PC-9 (cell line): ENCODE measurements at places on chromosomes 16 and 17.

GRCh38 chr17:34675605-34676004, 96.2 kb downstream of the TMEM132E start:
- no peak for DNase-seq
- no peak overlapping the region for H3K27ac ChIP-seq
- H3K4me1 ChIP-seq = no peaks in the 10 kb centered on the region
- no peak overlapping the region for H3K4me3 ChIP-seq
- no peaks in the 10 kb centered on the region for H3K36me3 ChIP-seq

DNA sequence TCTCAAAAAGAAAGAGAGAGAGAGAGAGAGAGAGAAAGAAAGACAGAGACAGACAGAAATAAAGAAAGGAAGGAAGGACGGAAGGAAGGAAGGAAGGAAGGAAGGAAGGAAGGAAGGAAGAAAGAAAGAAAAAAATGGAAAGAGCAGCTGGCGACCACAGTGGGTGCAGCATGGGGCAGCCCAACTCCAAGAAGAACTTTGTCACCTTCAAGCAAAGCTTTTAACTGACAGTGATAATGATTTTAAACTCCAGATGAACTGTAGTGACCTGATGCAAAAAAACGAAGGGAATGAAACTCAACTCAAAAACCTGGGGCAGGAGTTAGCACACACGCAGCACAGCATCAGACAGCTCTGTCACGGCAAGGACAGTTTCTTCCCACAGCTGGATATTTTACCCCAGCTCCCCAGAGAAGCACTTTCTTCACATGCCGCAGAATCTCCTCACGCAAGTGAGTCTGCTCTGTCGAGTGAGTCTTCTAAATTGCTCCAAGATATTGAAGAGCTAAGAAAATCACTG, 5.0 kb upstream of the ARHGAP17 start:
- no peak overlapping the region for H3K27ac ChIP-seq
- H3K36me3 ChIP-seq = no peaks in the 10 kb centered on the region
- H3K27me3 ChIP-seq = no peaks in the 10 kb centered on the region
- no peak for DNase-seq

DNA sequence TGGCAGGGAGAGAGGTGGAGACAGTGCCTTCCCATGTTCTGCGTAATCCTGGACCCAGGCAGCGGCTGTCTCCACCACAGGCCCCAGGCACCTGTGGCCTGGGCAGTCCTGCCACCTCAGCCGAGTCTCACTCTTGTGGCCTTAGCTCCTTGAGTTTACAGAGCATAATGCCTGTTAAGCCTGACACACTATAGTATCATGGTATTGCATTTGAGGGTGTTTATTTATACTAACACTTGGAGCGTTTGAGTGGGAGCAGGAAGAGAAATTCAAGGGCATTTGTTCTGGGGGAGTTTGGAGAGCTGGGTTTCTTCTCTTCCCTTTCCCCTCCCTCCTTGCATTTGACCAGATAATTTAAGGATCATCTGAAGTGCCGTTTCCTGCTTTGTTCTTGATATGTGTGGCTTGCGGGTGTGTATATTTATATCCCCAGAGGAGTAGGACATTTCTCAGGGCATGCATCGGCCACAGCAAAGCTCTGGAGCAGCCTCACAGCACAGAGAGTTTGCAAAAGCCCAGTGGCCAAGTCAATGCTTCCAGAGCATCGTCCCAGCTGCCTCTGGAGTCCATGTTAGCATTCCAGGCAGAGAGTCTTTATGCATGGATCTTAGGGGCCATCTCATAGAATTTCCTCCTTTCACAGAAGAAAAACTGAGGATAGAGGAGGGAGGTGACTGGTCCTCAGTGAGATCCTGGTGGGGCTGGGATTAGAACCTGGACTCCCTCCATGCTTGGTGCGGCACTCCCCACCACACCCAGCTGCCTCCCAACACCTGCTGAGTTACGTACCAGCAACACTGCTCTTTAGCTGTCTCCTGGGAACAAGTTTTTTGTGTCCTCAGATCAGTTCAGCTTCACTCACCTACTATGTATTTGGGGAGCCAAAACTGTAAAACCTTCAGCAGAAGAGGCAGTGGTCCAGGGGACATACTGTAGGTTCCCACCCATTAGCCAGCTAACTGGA, 222.8 kb downstream of the CCDC182 start:
- H3K27me3 ChIP-seq = peaks cover 11% of the 10 kb centered on the region
- H3K36me3 ChIP-seq = no peaks in the 10 kb centered on the region
- no peaks in the 10 kb centered on the region for H3K4me1 ChIP-seq
- no peak overlapping the region for H3K4me3 ChIP-seq
- DNase-seq = peak; percentile 25
- H3K27ac ChIP-seq = no peak overlapping the region

DNA sequence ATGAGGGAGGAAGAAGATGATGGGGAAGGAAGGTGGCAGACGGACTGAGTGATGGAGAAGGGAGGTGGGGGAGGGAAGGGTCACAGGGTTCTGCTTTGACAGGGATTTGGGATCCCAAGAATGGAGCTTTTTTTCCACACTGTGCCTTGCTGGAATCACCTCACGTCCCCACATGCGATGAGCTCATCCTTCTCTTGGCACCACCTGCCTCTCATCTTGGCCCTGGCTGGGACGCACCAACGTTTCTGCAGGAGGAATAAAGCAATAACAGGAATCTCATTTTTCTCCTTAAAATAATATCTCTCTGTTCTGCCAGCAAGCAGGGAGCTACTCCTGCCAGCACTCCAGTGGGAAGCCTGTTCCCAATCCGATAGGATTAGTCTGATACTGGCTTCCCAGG, 47.8 kb downstream of the MEOX1 start:
- no peak overlapping the region for H3K27ac ChIP-seq
- no peaks in the 10 kb centered on the region for H3K36me3 ChIP-seq
- no peaks in the 10 kb centered on the region for H3K4me1 ChIP-seq
- no peaks in the 10 kb centered on the region for H3K27me3 ChIP-seq

DNA sequence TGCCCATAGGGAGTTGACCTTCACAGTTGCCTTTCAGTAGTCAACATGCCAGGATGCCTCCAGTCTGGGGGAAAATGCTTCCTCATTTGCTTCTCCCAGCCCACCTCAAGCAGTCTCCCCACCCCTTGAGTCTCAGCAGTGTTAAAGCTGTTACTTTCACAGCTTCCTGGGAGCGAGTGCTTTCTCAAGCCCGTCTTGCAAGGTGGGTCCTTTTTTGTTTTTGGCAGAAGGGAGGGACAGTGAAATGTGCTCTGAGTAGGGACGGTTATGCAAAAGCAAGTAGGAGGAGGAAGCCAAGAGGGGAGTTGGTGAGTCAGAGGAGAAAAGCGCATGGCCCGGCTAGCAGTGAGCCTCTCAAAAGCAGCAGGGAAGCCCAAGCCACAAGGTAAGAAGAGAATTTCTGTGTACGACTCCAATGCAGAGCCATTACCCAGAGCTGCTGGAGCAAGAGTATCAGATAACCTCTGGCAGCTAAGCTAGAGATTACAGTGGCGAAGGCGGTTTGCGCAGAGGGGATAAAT, at the start of gene CHST4:
TSS of gene CHST4 (plus strand) at position 316 of the 521 bp plus-strand sequence. CDS start 10,252 bp downstream, outside the sequence.
- peaks cover 49% of the 10 kb centered on the region for H3K4me1 ChIP-seq
- H3K27me3 ChIP-seq = no peaks in the 10 kb centered on the region
- peak within 1 kb of the TSS; percentile 73 for H3K27ac ChIP-seq
- H3K4me3 ChIP-seq = peak within 1 kb of the TSS; percentile 47
- H3K36me3 ChIP-seq = no peaks in the 10 kb centered on the region

DNA sequence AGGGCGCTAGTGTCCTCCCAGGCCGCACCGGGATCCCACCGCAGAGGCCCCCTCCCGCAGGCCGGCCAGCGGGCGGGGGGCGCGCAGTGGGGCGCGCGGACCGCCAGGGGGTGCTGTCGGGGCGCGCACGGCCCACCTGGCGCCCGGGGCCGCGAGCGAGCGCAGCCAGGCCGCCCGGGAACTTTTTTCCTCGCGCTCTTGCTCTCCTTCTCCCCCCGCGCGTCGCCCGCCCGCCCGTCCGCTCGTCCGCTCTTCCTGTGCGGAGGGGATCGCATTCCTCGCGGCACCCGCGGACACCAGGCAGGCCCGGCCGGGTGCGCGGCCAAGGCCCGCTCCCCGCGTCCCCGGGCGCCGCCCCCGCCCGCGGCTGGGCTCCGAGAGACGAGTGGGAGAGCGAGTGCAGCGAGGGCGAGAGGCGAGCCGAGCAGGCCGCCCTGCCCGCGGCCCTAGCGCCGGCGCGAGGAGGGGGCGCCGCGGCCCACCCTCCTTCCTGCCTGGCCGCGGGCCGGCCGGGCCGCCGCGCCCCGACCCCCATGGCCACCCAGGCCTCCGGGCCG, at the start of gene RAI1:
TSS of gene RAI1 (plus strand) at position 272 of the 557 bp plus-strand sequence. CDS start 111,491 bp downstream, outside the sequence.
- peak within 1 kb of the TSS; percentile 73 for H3K4me3 ChIP-seq
- H3K36me3 ChIP-seq = no peaks in the 10 kb centered on the region
- peak; percentile 65 for DNase-seq
- H3K27me3 ChIP-seq = no peaks in the 10 kb centered on the region
- peak within 1 kb of the TSS; percentile 64 for H3K27ac ChIP-seq
- peaks cover 48% of the 10 kb centered on the region for H3K4me1 ChIP-seq

DNA sequence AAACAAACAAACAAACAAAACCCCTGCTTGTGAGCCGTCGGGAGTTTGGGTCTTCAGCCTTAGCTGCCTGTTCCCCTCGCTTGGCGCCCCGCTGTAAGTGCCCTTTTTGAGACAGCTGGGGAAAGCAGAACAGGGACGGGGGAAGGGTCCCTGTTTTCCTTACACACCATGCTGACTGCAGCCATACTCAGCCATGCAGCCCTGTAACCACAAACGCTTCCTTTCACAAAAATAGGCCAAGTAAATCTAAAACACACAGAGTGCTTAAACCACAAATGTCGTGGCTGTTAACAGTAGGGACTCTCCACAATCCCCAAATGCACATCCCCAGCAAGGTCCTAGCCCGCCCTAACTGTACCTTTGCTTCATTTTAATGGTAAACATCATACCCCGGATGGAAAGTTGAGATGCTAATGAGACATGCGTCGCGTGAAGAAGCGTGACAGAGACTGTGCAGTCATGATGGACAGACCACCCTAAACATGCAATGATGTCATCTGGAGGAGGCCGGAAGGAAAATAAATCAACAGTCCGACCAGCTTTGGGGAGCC, 129.9 kb downstream of the MGAT5B start:
- no peaks in the 10 kb centered on the region for H3K27me3 ChIP-seq
- no peaks in the 10 kb centered on the region for H3K36me3 ChIP-seq
- H3K4me3 ChIP-seq = no peak overlapping the region

GRCh38 chr17:76865174-76865573, 3.0 kb upstream of the MGAT5B start:
- no peak overlapping the region for H3K4me3 ChIP-seq
- DNase-seq = no peak
- no peaks in the 10 kb centered on the region for H3K27me3 ChIP-seq

- H3K27me3 ChIP-seq = no peaks in the 10 kb centered on the region
- no peak for DNase-seq
- no peaks in the 10 kb centered on the region for H3K36me3 ChIP-seq
- no peaks in the 10 kb centered on the region for H3K4me1 ChIP-seq
- no peak overlapping the region for H3K27ac ChIP-seq
- H3K4me3 ChIP-seq = no peak overlapping the region
Measured at GRCh38 chr17:66446419-66446818, 144.0 kb downstream of the PRKCA start.

GRCh38 chr16:5653041-5653440, 555.4 kb upstream of the EEF2KMT start:
- peaks cover 59% of the 10 kb centered on the region for H3K27me3 ChIP-seq
- no peak overlapping the region for H3K27ac ChIP-seq
- DNase-seq = no peak
- no peaks in the 10 kb centered on the region for H3K36me3 ChIP-seq

GRCh38 chr16:79170555-79171246, 429.8 kb downstream of the MAF start:
- H3K27me3 ChIP-seq = no peaks in the 10 kb centered on the region
- no peak overlapping the region for H3K4me3 ChIP-seq
- no peaks in the 10 kb centered on the region for H3K4me1 ChIP-seq
- H3K27ac ChIP-seq = no peak overlapping the region
- no peak for DNase-seq
- H3K36me3 ChIP-seq = no peaks in the 10 kb centered on the region

DNA sequence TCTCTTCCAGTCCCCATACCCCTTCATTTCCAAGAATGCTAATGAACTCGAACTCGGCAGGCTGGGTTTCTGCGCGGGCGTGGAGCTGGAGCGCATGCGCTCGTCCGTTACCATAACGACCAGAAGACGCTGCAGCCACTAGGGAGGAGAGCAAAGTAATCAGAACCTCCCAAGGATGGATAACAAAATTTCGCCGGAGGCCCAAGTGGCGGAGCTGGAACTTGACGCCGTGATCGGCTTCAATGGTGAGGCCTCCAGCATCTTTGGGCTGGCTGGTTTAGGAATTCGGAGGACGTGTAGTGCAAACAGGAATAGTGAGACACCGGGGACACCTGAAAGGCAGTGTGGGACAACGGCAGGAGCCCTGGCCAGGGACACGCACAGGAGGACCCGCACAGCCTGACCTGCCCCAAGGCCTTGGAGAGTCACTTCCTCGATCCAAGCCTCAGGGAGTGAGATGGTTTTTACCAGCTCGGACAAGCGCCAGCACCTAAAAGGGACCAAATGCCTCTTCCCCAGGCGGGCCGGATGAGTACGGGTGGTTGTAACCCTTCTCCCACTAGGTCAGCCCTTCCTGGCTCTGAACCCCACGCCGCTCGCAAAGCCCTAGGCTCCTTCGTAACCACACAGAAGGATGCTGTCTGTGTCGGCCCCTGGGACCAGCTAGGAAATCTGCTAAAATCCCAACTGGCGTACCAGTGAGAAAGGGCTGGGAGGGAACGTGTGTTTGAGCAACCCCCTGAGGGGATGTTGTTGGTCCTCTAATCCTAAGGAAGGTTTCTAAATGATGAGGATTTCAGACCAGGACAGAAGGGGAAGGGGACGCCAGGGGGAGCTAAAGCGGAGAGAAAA, at the start of gene CFAP52:
TSS of gene CFAP52 (plus strand) at position 122 of the 852 bp plus-strand sequence. CDS start at position 176, 54 bp downstream.
- DNase-seq = peak; percentile 51
- H3K27ac ChIP-seq = no peak within 1 kb of the TSS
- peak within 1 kb of the TSS; percentile 82 for H3K4me3 ChIP-seq
- no peaks in the 10 kb centered on the region for H3K4me1 ChIP-seq

GRCh38 chr16:64304396-64304795, 817.5 kb downstream of the CDH11 start:
- H3K36me3 ChIP-seq = no peaks in the 10 kb centered on the region
- no peak for DNase-seq
- no peaks in the 10 kb centered on the region for H3K27me3 ChIP-seq
- no peak overlapping the region for H3K4me3 ChIP-seq

GRCh38 chr17:81444610-81445339, 49.5 kb downstream of the BAHCC1 start:
- no peak for DNase-seq
- H3K36me3 ChIP-seq = no peaks in the 10 kb centered on the region
- H3K4me3 ChIP-seq = no peak overlapping the region
- H3K27ac ChIP-seq = no peak overlapping the region

DNA sequence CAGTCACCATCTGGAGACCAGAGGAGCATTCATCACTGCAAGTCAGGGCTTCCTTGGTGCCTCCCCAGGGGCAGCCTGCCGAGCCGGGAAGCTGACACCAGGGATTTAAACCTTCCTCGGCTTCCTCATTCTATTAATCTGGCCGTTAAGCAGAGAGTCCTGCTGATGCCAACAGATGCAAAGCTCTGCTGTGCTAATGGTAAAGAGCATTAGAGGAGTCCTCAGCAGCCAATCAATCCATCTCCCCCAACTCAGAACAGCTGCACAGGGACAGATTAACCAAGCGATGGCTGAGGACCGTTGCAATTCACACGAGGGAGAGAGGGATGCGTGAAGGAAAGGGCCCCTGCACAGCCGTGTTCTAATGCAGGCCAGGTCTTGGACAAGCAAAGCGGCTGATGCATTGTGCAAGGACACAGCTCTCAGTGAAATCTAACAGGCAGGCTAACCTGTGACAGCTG, 116.6 kb downstream of the XYLT1 start:
- no peaks in the 10 kb centered on the region for H3K4me1 ChIP-seq
- no peaks in the 10 kb centered on the region for H3K36me3 ChIP-seq
- no peak overlapping the region for H3K4me3 ChIP-seq
- no peak for DNase-seq

GRCh38 chr16:17194190-17194780, 276.5 kb downstream of the XYLT1 start:
- no peak overlapping the region for H3K4me3 ChIP-seq
- no peak overlapping the region for H3K27ac ChIP-seq
- H3K36me3 ChIP-seq = no peaks in the 10 kb centered on the region
- H3K4me1 ChIP-seq = no peaks in the 10 kb centered on the region
- no peak for DNase-seq
